Fibroblast of the aortic adventitia (primary cell): ENCODE measurements at places on chromosomes 1 and 21. TPM values are rescaled to one million over a fixed set of nuclear protein-coding genes. Genes with fewer than 3 reads are reported as not detected.

Gene ARHGAP29
- 32.5 and 77.2 TPM in 2 replicates for total RNA-seq

Gene SMIM1
- 4.6 TPM in 1 of 2 replicates, not detected in the other for total RNA-seq

Gene LCE1F
- total RNA-seq, result not detected in 2 replicates

Gene DNAI4
- total RNA-seq, result 3.6 and 11.4 TPM in 2 replicates

Gene ANGPTL3
- under 0.01 TPM in 1 of 2 replicates, not detected in the other for total RNA-seq

Gene RGS16
- total RNA-seq, result 2.3 and 2.5 TPM in 2 replicates

- peak; percentile 9 for DNase-seq
Measured at GRCh38 chr21:35525443-35525842, 476.3 kb upstream of the RUNX1 start.

DNA sequence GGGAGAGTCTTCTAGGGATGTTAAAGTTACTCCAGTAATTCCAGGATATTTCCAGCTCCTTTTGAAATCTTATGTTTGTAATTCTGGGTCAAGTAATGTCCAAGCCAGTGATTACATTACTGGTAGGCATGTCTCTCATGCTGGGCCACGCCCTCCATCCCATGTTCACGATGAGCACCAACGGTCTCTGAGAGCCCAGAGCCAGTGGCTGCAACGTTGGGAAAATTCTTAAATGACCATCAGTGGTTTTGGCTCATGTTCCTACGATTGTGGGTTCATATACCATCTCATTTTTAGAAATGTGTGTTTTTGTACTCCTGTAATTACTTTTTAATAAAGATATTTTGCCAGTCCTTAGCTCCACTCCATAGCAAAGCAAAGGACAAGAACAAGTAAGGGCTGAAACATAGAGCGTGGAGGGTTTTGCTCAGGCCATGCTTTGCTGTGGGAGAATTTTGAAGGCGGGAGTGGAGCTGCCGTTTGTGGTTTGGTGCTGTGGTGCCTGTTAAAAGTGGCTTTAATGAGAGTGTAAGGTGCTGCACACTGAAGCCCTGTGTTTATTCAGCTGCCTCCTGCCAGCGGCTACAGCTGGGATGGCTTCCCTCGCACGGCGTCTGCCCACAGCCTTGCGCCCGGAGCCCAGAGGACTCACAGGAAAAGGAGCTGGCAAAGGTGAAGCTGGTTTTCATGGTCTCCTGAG is 28.9 kb downstream of the VANGL1 start:
- no peak for DNase-seq

DNA sequence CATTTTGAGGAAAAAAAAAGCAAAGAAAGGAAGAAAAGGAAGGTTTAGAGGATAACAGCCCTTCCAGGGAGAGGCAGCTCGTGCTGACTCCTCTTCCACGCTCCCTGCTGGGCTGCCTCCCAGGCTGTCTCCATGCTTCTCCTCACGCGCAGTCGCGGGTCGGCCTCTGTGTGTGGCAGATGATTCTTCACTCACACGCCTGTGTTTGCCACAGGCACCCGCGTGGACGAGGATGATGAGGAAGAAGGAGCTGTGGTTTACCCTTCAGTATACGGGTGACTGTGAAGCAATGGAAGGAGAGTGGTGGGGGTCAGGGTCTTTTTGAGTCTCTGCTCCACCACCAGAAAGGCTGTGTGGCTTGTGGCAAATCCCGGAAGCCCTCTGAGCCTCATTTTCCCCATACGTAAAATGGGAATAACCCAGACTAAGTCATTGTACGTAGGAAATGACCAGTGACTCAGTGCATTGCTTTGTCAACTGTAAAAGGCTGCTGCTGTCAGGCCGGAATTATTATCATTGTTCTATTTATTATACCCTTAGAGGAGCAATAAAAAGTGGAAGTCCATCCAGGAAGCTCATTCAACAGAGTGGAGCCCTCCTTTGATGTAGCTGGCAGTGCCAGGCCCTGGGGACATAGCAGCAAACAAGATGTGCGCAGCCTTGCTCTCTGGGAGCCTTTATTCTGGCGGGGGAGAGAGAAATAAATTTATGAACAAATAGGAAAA is 11.9 kb upstream of the SH2D2A start:
- no peak for DNase-seq

GRCh38 chr1:26723013-26723991 is 27.5 kb downstream of the ARID1A start:
- DNase-seq, result peak; percentile 99

GRCh38 chr1:46623743-46624644 is 7.4 kb upstream of the MOB3C start:
- peak; percentile 75 for DNase-seq

DNA sequence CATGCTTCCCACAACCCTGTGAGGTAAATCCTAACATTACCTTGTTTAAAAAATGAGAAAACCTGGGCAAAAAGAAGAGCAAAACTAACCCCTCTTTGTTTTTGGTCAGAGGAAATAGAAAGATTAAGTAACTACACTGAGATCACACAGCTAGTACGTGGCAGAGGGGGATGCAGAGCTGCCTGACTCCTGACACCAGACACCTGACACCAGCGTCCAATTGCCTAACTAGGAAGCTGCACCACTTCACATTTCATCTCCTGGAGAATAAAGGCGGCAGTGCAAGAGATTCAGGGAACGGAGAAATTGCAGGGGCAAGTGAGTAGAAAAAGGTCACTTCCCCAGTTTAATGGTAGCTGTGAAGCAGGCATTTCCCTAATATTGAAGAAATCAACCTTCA is 229.3 kb upstream of the PTBP2 start:
- DNase-seq, result no peak

DNA sequence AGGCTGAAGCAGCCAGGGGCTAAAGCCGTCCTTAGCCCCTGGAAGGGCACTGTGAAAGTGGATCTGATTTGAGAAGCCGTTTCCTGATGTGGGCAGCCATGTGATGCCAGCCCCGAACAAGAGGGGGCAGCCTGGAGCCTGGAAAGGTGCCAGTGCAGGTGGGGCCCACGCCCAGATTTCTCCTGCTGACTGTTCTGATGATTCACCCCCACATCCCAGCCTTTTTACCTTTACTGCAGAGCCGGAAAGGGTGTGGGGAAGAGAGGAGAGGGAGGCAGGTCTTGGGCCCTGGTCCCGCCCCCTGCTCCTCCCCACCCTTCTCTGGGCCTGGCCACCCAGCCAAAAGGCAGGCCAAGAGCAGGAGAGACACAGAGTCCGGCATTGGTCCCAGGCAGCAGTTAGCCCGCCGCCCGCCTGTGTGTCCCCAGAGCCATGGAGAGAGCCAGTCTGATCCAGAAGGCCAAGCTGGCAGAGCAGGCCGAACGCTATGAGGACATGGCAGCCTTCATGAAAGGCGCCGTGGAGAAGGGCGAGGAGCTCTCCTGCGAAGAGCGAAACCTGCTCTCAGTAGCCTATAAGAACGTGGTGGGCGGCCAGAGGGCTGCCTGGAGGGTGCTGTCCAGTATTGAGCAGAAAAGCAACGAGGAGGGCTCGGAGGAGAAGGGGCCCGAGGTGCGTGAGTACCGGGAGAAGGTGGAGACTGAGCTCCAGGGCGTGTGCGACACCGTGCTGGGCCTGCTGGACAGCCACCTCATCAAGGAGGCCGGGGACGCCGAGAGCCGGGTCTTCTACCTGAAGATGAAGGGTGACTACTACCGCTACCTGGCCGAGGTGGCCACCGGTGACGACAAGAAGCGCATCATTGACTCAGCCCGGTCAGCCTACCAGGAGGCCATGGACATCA is at the start of gene SFN:
SFN (plus strand) TSS at position 369 of the 904 bp plus-strand sequence; CDS start at position 433, 64 bp downstream.
- DNase-seq, result no peak

DNA sequence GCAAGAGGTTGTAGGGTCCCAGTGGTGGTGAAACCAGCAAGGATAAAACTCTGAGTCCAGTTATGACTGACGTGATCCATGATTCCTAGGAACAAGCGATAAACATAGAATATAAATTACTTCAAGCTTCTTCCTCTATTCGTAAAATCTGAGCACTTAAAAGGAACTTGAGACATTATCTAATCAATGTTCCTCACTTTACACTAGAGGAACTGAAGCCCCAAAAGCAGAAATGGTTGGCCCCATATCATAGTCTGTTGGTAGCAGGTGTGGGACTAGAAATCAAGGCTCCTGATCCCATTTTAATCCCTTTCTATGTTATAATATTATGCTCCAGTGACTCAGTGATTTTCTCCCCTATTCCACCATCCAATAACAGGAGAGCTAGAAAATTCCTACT is 21.9 kb upstream of the MNDA start:
- no peak for DNase-seq

- DNase-seq, result no peak
Measured at GRCh38 chr21:35351434-35351833, 302.3 kb upstream of the RUNX1 start.

DNA sequence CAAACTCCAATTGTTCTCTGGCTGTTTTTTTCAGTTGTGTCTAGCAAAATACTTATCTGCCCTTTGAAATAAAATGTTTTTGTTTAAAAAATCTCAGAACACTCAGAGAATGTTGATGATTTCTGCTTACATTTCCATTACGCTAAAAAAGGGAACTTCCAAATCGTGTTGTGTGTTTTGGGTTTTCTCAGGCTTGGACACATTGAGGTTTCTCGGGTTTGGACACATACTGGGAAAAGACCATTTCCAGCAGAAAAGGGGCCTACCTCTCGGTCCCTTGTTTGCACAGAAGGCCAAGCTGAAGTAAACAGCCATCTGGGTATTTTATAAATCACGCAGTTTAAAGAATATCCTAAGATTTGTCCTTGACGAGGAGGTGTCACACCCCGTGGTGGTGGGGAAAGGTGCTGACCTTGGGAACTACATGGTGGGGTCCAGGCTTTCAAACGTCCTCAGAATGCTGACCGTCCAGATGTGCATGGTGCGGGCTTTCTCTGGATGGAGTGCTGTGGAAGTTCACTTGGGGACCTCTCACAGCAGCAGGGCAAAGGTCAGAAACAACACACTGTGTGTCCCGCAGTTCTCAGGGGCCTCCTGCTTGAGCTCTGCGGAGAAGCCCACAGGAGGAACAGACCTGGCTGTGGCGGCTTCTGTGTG is 67.8 kb downstream of the SLC37A1 start:
- DNase-seq, result no peak

- no peak for DNase-seq
Measured at GRCh38 chr1:35860696-35861095, 22.3 kb upstream of the AGO1 start.
